Skin of body (tissue), 3 donors: ENCODE measurements at places on chromosomes 6 and 20.

- no peak for DNase-seq
Measured at GRCh38 chr6:71310261-71310660, 21.6 kb downstream of the OGFRL1 start.

- DNase-seq: no peak
Measured at GRCh38 chr6:89346433-89346832, 6.1 kb downstream of the UBE2J1 start.

GRCh38 chr6:167107787-167108186 lies 15.1 kb upstream of the CCR6 start:
- DNase-seq: no peak

GRCh38 chr6:131894493-131895424 lies 56.4 kb downstream of the CCN2 start:
- no peak for DNase-seq

GRCh38 chr6:80541181-80541580 lies 434.7 kb downstream of the BCKDHB start:
- DNase-seq: no peak

GRCh38 chr6:55543633-55544309 lies 35.2 kb downstream of the HMGCLL1 start:
- DNase-seq: no peak

GRCh38 chr6:38164671-38165108 lies 345.2 kb downstream of the ZFAND3 start:
- DNase-seq: no peak

- no peak for DNase-seq
Measured at GRCh38 chr20:8394308-8394945, 262.4 kb downstream of the PLCB1 start.

DNA sequence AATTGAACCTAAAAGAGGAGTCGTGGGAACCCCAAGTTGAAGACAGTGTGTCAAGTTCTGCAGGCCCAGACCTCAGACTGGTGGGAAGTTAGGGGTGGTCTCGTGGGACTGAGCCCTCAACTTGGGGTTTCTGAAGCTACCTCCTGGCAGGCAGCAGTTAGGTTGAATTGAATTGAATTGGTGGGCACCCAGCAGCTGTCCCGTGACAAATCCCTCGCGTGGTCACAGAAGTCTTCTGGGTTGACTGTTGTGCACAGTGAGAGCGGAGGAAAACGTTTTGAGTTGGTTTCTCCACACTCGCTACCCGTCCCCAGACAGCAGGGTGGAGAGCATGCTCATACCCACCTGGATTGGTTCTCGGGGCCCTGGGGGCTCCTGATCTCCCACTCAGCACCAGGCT lies 12.9 kb downstream of the SLC4A11 start:
- no peak for DNase-seq

DNA sequence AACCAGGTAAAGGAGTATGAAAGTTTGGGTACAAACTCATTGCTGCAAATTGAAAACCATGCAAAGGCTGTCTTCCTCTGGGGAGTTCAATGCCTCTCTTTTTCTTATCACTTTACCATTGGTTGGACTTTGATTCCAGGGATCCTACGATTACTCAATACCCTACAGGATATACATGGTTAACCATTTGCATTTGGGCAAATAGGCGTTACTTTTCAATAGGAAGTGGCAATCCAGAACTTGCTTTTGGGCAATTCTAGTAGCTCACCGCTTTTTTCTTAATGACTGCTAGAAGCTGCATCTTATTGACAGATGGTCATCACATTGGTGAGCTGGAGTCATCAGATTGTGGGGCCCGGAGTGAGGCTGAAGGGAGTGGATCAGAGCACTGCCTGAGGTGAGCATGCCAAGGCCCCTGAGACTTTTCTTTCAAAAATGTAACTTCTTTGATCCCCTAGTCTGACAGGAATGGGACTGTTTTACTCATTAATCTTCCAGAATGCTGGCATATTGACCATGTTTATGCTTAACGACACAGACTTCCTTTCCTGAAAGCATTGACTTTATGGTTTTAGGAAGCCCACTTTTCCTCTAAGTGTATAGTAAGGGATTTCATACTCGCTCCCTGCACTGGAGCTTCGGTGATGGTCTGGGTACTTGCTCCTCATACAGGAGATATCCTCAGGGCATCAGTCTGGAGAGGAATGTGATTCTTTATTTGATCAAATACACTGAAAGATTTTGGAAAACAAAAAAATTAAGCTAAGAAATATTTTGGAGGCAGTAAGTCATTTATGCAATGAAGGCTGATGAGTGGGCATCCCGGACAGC lies at the start of gene CCR6:
Gene CCR6, plus strand, starts transcription at position 270 of the 831 bp plus-strand sequence. CDS start 13,039 bp downstream, outside the sequence.
- DNase-seq: no peak

DNA sequence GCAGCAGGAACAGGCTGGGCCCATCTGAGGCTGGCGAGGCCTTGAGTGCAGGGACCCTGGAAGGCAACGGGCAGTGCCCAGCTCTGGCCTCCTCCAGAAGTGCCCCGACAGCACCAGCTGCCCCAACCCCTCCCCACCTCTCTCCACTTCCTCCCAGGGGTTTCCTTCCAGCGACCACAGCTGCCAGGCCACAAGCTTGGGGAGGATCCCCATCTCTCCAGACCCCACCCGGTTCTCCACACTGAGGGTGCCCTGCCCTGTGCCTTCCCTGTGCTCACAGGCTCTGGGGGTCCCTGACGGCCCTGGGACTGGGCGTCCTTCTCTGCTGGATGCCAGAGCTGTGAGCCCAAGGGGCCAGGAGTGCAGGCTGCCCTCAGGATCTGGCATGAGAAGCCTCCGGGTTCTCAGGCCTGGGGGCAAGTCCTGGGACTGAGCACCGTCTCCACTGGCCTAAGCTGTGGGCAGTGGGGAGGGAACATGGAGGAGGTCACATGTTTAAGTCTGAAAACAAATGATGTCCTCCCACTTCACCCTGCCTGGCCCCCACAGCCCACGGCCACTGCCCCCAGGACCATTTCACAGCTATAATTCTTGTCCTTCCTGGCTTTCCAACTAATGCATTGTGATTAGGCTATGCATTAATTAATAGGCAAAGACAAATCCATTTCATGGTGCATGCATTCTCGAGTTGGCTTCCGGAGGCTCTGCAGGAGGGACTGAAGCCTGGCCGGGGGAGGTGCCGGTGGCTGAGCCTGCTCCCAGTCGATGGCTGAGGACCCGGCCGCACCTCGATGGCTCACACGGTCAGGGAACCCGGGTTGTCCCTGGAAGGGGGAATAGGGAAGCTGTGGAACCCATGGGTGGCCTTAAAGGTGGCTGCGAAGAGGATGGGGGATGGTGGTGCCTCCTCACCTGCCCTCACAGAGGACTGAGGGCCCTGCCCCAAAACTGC lies 24.4 kb downstream of the BHLHE23 start:
- DNase-seq: no peak

DNA sequence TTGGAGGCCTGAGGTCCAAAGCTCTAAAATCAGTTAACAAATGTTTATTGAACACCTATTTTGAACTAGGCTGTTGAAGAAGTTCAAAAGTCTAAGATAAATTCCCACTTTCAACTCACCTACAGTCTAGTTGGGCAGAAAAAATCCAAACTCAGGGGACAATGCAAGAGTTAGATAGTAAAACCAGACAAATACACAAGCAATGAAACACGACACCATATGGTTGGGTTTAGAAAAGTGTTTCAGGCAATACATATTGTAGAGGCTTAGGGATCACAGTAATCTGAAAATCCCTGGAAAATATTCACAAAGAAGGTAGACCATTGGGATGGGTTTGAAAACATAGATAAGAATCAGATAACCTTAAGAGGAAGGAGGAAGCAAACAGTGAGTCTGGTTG lies 1.3 kb upstream of the CARMIL1 start:
- DNase-seq: no peak

GRCh38 chr6:111925296-111925695 lies 52.0 kb upstream of the FYN start:
- DNase-seq: no peak

GRCh38 chr20:33702861-33703260 lies 16.7 kb upstream of the E2F1 start:
- DNase-seq: no peak

DNA sequence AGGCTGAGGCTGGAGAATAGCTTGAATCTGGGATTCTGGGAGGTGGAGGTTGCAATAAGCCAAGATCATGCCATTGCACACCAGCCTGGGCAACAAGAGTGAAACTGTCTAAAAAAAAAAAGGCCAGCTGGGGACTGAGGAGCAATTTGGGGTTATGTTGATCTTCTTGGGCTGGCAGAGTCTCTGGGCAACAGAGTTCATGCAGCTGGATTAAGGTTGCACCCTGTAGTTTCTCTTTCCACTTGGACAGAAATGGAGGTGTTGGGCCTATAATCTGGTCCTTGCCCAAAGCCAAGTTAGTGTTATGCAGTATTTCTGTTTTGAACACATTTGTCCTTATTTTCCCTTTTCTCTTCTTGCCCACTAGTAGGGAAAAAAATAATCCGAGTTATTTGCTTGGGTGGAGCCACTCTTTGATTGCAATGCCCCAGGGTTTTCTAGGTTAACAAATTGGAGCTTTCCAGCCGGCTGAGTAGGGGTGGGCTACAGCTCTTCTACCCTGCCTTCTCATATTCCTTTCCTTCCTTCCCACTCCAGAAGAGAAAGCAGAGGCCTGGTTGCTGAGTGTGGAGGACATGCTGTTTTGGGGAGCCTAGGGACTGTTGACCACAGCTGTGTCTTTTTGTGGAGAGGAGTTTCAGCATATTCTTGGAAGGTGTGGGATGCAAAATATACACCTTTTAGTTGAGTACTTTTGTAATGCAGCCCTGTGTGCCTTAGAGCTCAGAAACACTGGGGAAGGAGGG lies 213.9 kb downstream of the SOX4 start:
- no peak for DNase-seq

DNA sequence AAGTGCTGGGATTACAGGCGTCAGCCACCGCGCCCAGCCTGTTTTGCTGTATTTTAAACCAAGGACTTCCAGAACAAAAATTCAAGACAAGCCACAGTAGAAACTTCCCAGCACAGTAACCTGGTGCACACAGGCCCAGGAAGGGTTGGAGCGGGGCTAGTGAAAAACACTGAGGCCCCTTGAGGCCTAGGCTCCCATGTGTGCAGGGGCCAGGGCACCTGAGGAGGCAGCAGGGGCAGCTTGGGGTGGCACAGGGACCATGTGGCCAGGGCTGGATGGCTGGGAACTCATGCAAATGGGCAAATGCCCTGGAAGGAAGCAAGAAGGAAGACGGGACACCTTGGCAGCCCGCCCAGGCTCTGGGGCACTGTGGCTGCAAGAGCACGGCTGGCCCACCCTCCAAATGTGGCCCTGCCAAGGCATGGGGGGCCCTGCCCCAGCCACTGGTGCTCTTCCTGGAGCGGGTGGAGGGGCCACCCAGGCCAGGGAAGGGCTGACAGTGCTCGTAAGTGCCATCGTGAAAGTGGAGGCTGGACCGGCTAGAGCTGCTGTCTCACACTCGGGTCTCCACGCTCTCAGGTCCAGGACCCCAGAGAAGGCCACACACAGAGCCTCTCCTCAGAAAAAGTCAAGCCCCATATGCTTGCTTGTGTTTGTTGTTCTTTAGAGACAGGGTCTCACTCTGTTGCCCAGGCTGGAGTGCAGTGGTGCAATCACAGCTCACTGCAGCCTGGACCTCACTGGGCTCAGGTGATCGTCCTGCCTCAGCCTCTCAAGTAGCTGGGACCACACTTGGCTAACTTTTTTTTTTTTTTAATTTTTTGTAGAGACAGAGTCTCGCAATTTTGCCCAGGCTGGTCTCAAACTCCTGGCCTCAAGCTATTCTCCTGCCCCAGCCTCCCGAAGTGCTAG lies 10.3 kb downstream of the SLC2A4RG start:
- no peak for DNase-seq

- no peak for DNase-seq
Measured at GRCh38 chr20:45080867-45081624, 19.9 kb downstream of the KCNS1 start.

- DNase-seq: no peak
Measured at GRCh38 chr6:148455674-148456558, 113.3 kb downstream of the SASH1 start.

- no peak for DNase-seq
Measured at GRCh38 chr6:119895626-119896025, 546.1 kb upstream of the MAN1A1 start.

- DNase-seq: peak; percentile 29
Measured at GRCh38 chr6:79810871-79811270, 136.5 kb downstream of the ELOVL4 start.

DNA sequence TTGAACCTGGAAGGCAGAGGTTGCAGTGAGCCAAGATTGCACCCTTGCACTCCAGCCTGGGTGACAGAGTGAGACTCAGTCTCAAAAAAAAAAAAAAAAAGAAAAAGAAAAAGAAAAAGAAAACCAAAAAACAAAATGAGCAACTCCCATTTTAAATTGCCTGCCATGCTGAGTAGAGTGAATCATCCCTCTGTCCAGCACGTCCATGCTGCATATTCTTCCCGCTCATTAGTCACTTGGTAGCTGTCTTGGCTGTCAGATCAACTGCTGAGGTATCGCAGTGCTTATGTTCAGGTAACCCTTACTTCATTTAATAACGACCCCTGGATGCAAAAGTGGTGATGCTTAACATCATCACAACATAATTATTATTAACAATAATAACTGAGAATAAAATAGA lies 72.6 kb upstream of the RNF24 start:
- DNase-seq: no peak

GRCh38 chr6:45483501-45483900 lies 105.8 kb upstream of the SUPT3H start:
- DNase-seq: no peak

- DNase-seq: no peak
Measured at GRCh38 chr6:39669207-39669972, 55.8 kb downstream of the KIF6 start.

DNA sequence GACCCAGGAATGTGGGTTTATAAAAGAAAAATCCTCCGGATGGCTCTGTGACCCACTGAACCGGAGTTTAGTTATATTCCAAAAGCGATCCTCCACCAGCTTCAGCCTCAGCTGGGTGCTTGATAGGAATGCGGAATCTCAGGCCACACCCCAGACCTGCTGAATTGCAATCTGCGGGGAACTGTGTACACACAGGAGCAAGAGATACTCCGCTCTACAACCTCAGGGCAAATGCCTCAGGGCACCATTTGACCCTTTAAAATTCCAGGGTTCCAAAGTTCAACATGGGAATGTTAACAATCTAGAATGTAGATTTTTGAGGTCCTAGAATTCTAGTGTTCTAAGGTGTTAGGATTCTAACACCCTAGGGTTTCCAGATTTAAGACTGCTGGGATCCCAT lies 10.8 kb downstream of the BPIFA2 start:
- DNase-seq: no peak

- no peak for DNase-seq
Measured at GRCh38 chr6:71672876-71673275, 213.5 kb upstream of the RIMS1 start.

- DNase-seq: no peak
Measured at GRCh38 chr20:12068121-12068520, 150.4 kb downstream of the BTBD3 start.
